Inflammatory macrophage (primary cell): ENCODE measurements at places on chromosomes 5 and 9.

DNA sequence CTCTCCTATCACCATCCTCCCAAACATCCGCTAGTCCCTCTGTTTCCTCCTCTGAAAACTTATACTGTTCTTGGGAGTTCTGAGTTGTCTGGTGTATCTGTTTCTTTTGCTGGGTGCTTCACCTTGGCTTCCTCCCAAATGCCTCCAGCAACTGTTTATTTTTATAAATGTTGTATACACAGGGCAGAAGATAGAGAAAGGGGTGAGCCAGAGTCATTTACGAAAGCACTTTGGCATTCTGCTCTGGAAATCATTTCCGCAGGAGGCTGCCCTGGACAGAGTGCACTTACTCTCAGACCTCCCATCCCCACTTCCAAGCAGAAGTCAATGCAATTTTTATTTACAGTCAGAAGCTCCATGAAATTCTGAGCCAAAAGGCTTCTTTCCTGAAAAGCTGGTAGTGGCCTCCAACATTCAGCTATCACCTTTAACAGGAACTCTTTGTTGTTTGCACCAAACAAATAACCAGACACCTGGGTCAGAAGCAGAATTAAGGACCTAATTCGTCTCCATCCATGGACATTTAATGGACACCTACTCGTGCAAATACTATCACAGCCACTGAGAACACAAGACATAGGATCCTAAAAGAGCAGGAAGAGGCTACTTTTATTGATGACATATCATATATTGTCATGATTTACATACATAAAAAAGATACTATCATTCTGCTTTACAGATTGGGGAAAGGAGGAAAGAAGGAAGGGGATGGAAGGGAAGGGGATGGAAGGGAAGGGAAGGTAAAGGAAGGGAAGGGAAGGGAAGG is 229.5 kb upstream of the PAPPA start:
- DNase-seq: no peak

DNA sequence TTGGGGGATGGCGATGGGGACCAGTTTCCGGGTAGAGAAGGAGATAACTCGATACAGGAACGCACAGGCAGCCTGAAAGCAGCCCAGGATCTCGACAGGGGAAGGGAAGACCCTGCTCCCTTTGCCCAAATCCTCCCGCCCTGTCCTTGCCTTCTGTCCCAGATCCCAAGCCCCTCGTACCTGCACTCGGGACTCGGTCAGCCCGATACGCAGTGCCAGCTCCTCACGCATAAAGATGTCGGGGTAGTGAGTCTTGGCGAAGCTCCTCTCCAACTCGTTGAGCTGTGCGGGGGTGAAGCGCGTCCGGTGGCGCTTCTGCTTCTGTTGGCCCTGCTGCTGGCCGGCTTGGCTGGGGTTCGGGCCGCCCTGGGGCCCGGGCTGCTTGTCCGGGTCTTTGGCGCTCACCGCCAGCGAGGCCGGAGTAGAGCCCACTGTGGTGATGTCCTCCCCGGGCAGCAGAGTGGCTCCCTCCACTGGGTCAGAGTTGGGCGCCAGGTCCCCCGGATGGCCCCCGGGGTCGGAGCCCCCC is 1.8 kb downstream of the OTP start:
- DNase-seq: no peak

- DNase-seq: no peak
These were observed 781 bp downstream of the NRG2 start for GRCh38 chr5:140042393-140042642.

DNA sequence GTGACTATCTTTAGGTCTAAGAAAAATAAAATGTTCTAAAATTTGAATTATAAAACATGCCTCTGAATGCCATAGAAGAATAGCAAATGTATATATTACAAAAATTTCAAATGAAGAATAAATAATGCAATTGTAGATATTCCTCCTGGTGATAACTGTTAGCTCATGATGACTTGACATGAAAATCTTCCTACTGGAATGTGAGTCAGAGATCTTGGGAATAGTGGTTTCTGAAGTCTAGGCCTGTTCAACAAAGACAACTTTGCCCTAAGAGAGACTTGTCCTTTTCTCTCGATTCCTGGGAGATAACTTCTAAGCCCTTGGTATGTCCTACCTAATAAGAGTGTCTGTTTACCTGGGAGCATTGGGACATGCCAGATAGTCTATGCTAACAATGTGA is 746.3 kb upstream of the RIOK2 start:
- DNase-seq: no peak

DNA sequence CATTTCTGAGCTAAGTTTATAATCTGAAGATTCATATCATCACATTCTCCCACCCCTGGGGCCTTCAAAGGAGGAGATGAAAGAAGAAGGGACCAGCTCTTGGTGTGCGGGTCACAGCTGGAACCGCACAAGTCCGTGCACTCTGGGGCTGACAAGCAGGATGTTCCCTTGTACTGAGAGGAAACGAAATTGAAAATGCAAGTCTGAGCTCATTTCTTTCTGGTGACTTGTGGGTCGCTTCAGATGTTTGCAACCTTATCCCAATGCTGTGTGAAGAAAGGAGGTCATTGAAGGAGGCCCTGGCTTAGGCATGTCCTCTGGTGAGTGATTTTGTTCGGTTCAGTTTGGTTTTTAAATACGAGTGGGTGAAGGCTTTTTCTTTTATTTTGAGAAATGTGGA is 59.6 kb downstream of the C9orf152 start:
- peak; percentile 48 for DNase-seq

DNA sequence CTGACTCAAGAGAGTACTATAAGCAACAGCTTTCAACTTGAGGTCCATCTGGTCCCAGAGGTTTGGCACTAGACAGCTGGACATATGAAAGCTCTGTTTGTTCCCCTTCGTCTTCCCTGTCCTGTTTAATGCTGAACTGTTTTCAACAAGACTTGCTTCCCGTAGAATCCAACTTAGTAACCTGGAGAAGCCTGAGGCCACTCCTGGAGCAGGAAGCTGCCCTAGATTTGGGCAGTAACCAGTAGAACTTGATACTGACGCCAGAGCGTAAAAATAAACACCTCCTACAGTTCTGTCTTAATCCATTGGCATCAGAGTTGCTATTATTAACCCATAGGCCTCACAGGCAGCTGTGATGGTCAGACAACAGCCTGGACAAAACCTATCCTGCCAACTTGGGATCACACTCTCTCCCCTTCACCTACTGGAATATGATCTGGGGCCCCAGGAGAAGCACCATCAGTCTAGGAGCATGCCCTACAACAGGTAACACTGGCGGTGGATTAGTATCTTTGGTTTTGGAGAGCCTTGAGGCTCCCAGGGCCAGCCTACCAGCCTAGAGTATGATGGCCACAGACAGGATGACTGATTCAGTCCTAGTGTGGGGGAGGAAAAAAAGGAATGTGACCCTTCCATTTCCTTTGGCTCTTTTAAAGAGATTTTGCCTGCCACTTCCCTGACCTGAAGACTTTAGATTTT is 29.2 kb downstream of the RUSC2 start:
- DNase-seq: peak; percentile 63

DNA sequence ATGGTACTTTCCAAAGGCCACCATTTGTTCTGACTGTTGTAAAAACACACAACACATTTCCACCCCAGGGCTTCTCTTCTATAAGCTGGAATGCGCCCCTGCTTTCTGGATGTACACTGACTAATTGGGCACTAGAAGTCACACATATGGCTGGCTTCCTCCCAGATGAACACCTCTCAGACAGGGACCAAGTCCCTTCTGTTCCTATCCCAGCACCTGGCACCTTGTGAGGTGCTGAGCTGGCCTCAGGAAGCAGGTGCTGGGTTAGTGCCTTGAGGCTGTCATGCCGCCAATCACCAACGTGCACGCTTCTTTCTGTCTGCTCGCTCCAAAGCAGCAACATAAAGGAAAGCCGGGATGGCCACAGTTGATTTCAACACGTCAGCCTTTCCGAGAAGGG is 93.2 kb downstream of the FSTL4 start:
- DNase-seq: no peak

- DNase-seq: no peak
These were observed 49.3 kb downstream of the GRAMD2B start for GRCh38 chr5:126472538-126472889.

DNA sequence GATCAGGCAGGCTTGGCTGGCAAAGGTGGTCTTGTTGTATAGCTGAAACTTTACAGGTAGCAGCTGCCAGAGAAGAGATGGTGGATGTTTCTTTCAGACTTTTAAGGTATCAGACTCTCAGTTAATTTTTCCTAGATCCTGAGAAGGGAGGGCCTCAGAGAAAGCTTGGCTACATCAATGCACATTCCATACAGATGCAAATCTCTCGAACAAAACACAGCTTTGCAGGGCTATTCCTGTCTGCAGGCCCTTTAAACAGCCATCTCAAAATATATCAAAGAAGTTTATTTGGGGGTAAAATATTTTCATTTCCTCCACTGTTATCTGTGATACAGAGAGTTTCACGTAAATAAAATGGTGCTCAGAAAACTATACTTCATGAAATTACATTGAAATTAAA is 1584.4 kb downstream of the EFNA5 start:
- DNase-seq: no peak

DNA sequence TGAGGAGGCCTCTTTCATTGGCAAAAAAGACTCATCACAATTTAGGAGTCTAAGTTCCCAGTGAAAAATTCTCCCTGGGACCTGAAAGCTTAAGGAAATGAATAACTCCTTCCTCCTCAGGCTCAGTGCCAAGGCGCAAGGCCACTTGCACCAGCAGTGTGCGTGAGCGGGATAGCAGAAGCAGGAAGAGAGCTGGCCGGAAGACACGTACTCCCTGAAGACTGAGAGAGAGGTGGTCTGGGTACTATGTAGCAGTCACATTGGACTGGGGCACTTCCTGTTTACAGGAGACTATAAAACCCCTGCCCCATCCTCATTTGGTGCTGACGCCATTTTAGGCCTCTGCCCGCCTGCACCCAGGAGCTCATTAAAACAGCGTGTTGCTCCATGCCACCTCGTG is 66.3 kb upstream of the IL33 start:
- no peak for DNase-seq

- no peak for DNase-seq
These were observed 4.0 kb downstream of the LPCAT1 start for GRCh38 chr5:1519631-1520210.

DNA sequence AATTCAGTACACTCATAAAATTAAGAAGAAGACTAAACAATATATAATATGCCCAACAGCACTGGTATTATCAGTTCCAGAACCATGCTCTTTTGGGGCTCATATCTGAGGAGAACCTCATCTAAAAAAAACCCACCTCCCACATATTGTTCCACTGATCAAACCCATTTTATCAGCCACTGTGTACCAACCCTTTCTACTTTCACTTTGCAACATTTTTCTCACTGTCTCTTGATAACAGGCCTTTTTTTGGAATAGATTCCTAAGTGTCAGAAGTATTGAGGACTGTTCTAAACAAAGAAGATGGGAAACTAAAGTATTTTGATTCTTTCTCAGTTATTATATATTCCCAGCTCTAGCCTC is 173.2 kb downstream of the GABRB2 start:
- no peak for DNase-seq

GRCh38 chr9:90965226-90966030 is 163.8 kb downstream of the SYK start:
- DNase-seq: no peak

DNA sequence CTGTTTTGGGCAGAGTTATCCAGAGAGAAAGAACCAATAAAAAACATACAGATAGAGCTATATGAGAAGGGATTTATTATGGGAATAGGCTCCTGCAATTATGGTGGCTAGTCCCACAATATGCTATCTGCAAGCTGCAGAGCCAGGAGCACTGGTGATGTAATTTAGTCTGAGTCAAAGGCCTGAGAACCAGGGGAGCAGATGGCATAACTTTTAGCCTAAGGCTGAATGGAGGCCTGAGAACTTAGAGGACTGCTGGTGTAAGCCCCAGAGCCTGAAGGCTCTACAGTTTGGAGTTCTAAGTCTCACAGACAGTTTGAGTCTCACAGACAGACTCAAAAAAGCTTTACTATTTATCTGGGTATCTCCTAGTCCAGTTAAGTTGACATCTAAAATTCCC is 263.8 kb downstream of the FBXL7 start:
- DNase-seq: no peak

DNA sequence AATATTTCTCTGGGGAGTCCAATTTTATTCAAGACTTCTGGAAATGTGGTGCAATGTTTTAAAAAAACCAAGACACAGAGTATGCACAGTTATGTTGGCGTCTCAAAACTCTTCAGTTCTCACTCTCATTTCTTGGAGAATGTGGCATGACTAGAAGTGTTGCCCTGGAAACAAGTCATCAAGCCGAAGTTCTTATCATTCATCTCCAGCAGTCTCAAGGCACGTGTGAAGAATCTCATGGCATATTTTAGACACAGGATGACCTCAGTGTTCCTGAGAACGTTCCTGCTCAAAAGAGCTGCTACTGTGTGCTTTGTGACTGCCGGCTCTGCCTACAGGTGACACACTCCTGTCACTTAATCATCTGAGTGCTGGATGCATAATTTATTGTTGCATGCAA is 147.4 kb upstream of the IRX4 start:
- no peak for DNase-seq

DNA sequence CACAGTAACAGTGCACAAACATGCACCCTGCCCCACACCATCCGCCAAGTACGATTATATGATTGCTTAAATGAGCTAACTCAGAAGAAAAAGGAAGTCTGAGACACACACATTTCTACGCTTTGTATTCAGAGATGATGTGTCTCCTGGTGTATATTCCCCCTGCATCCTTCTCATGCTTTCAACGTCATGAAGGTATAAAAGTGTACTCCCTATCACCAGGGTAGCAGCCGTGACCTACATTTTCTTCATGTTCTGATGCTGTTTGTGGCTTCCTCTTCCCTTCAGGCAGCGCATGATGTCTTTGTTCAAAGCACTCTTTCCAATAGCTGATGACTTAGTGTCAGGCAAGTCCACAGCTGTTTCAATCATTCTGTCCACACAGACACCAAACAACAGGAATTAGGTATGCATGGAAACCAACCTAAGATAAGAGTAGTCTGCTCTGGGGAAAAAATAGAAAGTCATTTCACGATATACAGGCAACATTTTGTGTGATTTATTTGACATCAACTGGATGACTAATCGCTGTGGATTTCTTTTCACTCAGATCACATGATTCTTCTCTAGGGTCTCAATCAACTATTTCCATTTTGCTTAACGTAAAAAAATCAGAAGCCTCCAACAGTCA is 269.4 kb upstream of the PTGER4 start:
- peak; percentile 57 for DNase-seq

DNA sequence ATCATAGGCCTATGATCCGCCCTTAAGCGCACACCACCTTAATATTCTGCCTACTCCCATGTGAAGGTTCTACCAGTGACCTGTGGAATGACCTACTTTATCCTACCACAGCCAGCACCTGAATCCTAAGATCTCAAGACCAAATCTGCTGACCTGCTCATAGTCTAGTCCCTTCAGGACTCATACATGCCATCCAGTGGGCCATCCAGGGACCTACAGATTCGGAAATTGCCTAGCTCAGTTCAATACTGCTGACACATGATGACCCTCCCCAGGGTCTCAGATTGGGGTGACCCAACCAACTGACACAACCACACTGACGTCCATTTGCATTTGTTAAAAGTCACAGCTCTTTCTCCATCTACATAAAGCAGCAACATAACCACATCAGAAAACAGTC is 443.8 kb upstream of the ST8SIA4 start:
- DNase-seq: no peak

DNA sequence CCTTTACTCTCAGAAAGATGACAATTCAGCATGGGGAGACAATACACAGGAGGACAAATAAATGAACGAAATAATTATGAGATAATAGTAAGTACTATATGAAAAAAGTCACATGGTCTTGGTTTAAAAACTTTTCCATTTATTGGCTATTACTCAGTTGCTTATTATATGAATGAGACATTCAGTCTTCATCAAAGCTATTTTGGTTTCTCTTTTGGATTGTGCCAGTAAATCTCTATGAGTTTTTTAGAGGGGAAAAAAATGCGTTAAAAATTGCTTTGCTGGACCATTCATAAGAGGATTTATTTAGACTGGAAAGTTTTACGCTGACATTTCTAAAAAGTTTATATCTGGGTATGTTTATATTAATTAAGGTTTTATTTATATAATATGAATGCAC is 137.7 kb downstream of the AOPEP start:
- DNase-seq: no peak
